Activated T-cell treated with anti-CD3 and anti-CD28 coated beads for 4 hours (primary cell): ENCODE measurements at places on chromosomes 4 and X.

- DNase-seq = peak; percentile 31
Measured at GRCh38 chr4:602559-602942, 22.8 kb upstream of the PDE6B start.

GRCh38 chr4:126820631-126821030 is 812.1 kb upstream of the INTU start:
- no peak for DNase-seq

GRCh38 chr4:47668810-47669408 is 169.0 kb downstream of the CORIN start:
- DNase-seq = no peak

GRCh38 chr4:68803013-68803412 is 12.8 kb upstream of the UGT2B10 start:
- DNase-seq = no peak

DNA sequence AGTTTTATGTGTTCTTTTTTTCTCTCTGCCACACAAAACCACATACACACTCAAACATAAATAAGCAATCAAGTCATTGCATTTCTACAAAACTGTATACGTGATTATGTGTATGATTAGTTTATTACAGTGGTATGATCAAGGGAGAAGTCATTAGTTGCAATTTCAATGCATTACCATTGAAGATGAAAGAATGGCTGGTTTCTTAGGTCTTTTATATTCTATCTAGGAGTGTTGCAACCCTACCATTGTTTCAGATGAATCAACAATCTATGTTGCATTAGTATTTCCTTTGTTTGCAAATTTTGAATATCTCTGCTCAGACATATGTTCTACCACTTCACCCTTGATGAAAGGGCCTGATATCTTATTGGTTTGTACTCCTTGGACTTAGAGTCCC is 6.8 kb downstream of the ANXA3 start:
- no peak for DNase-seq

- DNase-seq = no peak
Measured at GRCh38 chr4:24607334-24607733, 23.0 kb upstream of the DHX15 start.

GRCh38 chrX:87727620-87728019 is 210.0 kb downstream of the KLHL4 start:
- no peak for DNase-seq

- DNase-seq = no peak
Measured at GRCh38 chr4:85606505-85606904, 131.6 kb downstream of the ARHGAP24 start.

GRCh38 chr4:87510747-87511146 is 18.4 kb downstream of the SPARCL1 start:
- no peak for DNase-seq

GRCh38 chr4:183746305-183747229 is 87.5 kb downstream of the TRAPPC11 start:
- DNase-seq = no peak

GRCh38 chr4:113209153-113209552 is 159.7 kb downstream of the ANK2 start:
- DNase-seq = no peak

DNA sequence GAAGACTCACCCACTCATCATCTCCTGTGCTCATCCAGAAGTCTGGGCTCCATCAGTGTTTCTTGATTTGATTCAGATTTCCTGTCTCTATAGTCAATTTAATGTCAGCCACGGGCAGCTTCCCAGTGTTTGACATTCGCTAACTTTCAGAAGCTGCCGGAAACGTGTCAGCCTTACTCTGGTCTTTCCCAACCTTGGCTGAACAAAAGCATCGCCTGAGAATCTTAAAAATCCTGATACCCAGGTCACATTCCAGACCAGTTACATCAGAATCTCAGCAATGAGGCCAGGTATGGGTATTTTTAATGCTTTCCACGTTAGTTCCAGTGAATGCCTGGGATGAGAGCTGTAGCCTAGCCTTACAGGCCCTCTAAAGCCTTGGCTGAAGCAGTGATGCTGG is 233.8 kb downstream of the FRMPD4 start:
- DNase-seq = no peak

DNA sequence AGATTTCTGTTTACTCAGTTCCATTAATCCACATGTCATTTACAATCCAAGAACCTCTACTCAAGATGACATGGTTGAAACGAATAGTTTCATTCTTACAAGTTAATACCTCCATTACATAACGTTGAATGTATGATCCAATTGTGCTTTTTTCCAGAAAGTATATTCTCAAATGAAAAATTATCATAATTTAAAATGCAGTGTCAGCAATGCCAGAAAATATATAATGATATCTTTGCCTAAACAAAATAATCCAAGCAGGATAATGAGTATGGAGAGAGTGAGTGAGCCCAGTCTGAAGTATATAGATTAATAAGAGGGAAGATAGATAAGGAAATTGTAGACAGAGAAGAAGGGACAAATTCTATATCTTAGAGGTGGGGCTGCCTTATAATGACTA is 505.0 kb downstream of the CENPC start:
- DNase-seq = no peak

DNA sequence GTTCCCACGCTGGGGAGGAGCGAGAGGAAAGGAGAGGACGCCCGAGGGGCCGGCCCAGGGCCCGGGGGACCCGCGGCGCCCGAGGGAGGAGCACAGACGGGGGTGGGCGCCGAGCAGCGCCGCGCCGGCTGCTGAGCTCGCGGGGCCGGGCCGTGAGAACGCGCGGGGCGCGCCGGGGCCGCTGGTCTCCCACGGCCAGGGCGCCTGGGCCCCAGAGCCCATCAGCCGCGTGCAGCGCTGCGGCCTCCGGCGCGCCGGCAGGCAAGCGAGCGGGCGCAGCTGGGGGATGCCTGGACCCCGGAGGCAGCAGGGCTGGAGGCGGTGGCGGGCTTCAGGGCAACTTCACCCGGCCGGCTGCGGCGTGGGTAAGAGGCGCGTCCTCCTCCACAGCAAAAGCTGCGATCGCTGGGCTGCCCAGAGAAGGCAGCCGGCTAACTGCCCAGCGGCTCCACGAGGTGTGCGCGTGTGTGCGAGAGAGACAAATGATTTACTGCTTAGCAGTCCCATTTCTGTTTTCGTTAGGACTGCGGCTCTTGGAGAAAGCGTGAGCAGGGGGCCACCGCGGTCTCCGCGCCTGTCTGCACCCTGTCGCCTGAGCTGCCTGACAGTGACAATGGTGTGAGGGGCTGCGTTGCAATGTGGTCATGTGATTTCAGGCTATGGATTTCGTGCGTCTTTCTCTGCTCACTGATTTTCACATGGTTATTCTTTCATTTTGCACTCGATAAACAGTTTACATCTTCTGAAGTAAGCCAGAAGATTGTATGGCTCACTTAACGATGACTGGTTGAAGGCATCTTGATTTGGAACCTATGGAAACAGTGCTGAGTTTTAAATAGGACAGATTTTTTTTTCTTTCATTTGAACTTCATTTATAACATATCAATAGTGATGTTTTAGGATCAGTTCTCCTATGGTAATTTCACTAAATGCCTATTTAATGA is 1.2 kb downstream of the GUCY1A1 start:
- no peak for DNase-seq

DNA sequence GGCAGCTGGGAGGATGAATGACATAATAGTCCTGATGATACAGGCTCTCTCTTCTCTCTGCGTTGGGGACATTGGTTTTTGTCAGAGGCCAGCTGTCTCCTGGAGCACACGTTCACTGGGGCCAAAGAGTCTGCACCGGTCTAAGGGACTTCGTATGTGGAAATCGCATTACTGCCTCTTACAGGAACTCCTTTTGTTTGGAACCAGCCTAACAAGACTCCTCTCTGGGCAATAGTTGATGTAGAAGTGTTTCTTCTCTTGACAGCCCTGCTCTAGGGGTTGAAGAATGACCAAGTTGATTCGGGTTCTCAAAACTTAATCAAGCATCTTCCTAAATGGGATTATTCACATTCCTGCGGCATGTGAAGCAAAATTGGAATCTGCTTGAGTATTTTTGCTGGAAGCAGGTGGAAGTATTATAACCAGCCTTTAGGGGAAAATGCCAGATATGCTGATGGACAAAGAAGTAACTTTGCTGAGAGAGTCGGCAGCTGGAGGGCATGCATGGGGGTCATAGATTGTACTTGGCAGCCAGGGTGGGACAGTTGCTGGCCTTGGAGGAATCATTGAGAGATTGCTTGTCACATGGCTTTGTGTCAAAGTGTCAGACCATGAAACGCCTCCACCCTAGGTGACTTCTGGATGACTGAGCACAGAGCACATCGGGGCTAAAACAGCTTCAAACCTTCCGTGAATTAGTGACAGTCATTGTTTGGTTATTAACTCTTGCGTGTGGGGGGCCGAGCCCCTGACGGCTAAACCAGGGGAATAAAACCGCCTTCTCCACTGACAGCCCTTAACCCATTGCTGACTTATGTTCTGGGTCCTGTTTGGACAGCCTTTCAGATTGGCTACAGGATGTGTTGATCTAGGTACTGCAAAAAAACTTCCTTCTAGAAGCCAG is 34.4 kb upstream of the SLC34A2 start:
- no peak for DNase-seq

DNA sequence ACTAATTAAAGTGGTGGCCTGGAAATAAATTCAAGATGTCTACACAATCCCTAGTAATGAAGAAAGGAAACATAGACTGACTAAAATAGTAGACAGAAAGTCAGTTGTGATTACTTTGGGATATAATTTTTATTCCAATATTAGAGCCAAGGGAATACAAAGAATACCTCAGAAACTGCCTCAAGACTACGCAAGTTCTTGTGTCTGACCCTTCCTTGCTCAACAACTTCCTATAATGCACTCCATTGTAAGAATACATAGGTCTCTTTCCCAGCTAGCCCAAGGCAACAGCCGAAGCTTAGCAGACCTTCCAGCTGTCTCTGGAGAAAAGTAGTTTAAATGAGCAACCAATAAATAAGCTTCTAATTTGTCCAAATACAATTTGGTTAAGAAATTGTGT is 315.9 kb downstream of the IQCM start:
- no peak for DNase-seq

DNA sequence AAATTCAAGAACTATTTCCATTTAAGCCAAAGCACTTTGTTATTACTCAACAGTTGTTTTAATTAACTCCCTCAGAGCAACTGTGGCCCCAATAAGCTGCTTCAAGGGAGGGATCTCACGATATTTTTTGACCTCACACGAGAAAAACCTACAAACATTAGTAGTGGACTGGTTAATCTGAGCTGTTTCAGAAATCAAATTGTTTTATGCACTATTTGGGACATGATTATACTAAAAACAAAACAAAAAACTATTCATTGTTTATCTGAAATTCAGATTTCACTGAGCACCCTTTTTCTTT is 74.3 kb downstream of the DCHS2 start:
- DNase-seq = no peak

DNA sequence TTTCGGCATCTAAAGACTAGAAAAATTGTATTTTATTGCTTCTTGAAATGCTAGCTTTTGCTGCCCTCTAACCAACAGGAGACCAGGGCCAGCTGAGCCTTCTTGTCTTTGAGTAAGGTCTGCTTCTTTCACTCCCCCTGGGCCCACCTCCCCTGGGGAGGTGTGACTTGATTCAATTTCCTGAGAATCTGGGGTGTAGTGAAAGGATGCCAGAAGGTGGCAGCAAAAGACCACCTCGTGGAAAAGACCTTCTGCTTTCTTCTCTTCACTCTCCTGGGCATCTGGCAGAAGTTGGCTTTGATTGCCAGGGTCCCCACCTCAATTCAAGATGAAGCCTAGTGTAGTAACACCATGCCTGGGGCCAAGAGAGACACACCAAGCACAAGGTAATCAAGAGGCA is 96.5 kb upstream of the MAOA start:
- peak; percentile 1 for DNase-seq

DNA sequence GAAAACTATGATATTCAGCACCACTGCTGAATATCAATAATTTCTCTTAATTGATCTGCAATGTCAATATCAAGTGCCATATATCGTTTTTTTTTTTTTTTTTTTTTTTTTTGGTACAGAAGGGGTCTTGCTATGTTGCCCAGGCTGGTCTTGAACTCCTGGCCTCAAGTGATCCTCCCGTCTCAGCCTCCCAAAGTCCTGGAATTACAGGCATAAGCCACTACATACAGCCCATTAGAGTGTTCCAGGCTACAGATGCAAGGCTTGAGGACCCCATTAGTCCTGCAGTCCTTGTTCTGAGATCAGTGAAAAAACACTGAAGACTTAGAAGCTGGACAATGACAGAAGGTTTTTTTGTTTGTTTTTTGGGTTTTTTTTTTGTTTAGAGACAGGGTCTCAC is 48.3 kb downstream of the PPP3CA start:
- no peak for DNase-seq

DNA sequence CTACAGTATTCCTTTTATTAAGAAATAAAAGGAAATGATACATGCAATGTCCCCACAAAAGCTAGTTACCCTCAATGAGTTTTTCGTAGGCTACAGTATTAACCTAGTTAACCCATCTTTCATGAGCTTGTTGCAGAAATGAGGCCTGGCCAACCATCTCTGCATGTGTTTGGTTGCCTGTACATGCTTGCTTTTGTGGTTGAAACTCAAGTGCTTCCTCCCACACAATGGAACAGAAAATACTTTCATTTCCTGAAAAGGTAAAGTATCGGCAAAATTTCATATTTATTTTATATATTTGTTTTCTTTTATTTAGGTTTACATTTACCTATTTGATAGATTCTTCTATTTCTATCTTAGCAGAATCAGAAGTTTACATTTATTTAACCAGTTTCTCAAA is 214.6 kb upstream of the FAM241A start:
- DNase-seq = no peak

DNA sequence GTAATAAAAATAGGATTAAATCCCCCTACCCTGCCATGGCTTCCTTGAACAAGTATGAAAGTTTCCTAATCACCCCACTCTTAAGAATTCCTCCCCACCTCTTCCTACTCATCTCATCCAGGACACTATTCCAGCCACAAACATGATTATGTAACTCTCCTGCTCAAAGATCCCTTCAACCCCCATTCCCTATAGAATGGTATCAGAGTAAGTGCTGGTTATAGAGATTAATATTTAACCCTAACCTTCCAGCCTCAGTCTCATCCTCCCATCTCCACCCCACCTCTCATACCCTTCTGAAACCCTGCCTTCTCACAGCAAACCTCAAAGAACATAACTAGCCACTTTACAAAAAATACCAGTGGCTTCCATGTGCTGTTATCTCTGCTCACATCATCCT is 155.1 kb downstream of the PPP3CA start:
- no peak for DNase-seq

- no peak for DNase-seq
Measured at GRCh38 chr4:4995103-4995907, 24.0 kb downstream of the CYTL1 start.

DNA sequence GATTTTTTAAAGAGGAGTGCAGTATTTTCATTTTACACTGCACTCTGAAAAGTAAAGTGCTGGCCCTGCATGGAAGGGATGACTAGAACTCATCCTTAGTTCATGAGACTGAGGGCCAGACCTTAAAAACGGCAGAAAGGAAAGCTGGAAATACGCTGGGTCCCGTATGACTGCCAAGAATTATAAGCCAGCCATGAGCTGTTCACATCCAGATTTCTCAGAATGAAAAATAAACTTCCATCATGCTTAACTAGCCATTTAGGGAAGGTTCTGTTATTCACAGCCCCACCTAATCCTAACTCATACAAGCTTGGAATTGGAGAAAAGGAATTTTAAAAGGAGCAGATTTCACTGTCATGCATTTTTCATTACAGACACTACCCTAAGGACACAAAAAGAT is 894.4 kb downstream of the FAT4 start:
- no peak for DNase-seq
